ENCODE measurements at places on chromosomes 7 and 10.

DNA sequence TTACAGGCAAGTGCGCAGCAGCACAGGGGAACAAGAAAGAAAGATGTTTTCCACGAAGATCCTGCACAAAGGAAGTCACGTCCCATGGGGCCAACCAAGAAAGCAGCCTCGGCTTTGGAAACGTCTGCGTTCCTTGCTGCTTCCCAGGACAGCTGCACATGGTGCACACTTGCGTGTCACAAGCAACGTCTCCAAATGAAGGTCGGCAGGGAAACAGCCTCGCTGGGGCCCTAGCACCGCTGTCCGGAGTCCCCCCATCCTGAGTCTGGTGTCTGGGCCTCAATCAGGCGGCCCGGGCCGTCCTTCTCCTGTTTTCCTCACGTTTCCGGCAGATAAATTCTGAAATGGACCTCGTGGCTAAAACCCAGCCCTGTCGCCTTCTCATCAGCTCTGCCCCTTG lies 206.2 kb downstream of the DIP2C start:
- no peak for DNase-seq

- DNase-seq = no peak
Measured at GRCh38 chr7:24284699-24285506, 913 bp downstream of the NPY start.

GRCh38 chr7:30671793-30672465 lies 10.3 kb downstream of the CRHR2 start:
- peak; percentile 82 for DNase-seq

GRCh38 chr7:65444205-65444842 lies 70.7 kb downstream of the ZNF92 start:
- no peak for DNase-seq

DNA sequence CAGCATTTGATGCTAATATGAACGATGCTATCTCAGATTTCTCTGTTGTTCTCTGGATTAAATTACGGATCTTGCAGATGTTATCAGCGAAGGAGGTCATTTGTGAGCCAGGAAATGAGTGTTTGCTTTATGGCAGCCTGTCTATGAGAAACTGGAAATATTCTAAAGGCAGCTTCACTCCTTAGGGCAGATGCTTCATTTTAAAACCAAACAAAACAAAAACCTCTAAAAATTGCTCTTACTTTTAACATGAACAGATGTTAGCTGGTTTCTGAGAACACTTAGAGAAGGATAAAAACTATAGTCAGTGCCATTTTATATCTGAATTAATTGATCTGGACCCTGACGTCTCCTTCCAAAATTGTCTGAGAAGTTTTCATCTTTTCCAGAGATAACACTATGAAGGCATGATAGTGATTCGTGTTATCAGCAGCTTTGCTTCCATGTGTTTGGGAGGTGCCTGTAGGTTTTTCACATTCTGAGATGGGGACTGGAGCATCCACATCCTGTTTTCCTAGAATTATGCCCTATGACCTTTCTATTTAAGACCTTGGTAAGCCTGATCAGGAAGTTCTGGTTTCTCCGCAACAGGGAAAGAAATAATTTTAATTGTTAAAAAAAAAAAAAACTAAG lies 53.1 kb downstream of the CPED1 start:
- DNase-seq = no peak

Measured in AG20443 (cell line).